ENCODE measurements at places on chromosomes 3 and 15.

DNA sequence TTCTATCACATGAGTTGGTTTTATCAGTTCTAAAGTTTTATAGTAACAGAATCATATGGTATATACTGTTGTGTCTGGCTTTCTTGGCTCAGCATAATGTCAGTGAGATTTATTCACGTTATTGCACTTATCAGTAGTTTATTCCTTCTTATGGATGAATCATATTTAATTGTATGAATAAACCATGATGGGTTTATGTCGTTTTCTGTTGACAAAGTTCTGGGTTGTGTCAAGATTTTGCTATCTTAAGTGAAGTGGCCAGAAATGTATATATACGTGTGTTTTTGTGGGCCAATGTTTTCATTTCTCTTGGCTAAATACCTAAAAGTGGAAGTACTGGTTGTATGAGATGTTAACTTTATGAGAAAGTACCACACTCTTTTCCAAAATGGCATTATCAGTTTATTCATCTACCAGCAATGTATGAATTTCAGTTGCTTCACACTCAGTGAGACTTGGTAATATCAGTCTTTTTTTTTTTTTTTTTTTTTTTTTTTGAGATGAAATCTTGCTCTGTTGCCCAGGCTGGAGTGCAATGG lies 112.4 kb upstream of the DCBLD2 start:
- no peak for DNase-seq

DNA sequence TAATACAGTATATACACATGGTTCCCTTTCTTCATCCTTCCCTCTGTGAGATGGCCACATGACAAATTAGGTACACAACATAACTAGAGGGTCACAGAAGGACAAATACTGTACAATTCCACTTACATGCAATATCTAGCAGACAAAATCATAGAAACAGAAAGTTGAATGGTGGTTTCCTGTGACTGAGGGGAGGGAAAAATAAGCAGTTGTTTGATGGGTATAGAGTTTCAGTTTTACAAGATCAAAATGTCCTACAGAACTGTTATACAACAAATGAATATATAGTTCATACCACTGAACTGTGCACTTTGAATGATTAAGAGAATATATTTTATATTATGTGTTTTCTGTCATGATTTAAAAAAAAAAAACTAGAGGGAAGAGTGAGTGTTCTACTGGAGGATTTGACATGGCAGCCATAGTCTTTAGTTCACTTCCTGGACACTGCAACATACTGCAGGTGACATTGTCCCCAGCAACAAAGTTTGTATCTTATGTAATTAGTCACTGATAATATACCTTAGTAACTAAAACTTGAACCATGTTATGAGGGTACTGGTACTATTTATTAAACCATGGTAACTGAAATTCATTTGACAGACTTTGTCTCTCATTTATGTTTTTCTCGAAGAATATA lies 37.2 kb downstream of the CCDC54 start:
- no peak for DNase-seq

DNA sequence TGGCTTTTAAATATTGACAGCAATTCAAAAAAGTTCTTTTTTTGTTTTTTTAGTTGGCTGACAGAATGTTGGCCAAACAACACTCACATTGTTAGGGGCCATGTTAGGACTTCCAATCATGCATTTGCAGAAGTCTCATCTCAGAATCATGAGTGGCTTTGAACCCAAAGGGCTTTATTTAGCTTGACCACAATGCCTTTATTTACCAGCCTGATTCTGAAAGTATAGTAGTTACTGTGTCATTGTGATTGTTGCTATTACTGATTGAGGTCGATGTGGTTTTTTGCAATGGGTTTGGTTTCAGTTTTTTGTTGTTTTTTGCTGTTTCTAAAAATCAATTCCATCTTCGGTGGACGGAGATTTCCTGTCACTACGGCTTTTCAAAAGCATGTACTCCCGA lies 7.2 kb downstream of the GLDN start:
- DNase-seq, result no peak

DNA sequence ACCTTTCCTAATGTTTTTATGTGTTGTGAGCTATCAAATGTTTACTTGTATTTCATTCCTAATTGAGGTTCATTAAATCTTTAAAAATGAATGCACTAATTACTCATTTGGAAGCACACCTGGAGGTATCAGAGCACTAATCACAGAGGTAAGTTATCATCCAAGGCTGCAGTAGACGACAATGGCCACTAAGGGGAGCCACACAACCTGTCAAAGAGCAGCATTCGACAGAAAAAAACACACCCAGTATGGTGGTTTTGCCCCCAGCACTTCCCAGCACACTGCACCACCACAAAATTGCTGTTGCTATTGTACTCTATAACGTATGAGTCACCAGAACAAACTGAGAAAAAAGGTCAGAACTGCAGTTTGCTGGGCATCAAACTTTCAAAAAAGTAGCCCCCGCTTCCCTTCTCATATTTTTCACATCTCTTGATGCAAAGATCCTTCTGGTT lies 205.9 kb upstream of the IGF1R start:
- DNase-seq, result peak; percentile 26

DNA sequence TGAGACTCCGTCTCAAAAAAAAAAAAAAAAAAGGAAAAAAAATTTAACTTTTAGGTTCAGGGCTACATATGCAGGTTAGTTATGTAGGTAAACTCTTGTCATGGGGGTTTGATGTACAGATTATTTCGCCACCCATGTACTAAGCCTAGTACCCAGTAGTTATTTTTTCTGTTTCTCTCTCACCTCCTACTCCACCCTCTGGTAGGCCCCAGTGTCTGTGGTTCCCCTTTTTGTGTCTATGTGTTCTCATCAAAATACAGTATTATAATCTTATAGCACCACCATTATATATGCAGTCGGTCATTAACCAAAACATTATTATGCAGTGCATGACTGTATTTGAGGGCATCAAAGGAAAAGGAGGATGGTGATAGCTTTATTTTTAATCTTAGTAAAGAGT lies 47.3 kb downstream of the CHP1 start:
- no peak for DNase-seq

DNA sequence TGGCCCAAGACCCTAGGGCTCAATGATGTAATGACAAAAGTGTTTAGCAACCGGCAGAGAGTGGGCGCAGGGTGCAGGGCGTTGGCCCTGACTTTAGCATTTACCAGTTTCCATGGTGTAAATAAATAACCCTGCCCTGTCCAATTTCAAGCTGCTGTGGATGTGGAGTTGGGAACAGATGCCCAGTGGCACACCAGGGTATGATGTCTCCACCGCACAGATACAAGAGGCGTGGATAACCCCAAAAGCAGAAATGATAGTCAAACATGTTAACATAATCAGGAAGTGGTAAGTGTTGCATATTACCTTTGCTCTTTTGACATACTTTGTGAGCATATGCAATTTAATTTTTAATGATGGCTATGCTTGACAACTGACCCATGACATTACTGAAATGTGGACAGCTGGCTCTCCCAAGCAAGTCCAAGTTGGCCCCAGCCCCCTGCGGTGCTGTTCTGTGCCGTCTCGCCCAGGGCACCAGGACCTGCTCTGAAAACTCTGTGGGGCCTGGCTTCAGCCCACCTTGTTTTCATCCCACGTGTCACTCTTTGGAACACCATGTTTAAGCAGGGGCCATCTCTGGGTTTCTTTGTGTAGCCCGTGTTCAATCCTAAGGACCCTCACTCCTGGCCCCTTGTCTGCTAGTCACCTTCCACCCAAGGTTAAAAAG lies 10.8 kb upstream of the ANPEP start:
- DNase-seq, result no peak

- DNase-seq, result no peak
These were observed 25.9 kb downstream of the SMAD3 start for GRCh38 chr15:67091071-67091979.

GRCh38 chr3:53357458-53357857 lies 10.1 kb upstream of the DCP1A start:
- no peak for DNase-seq

DNA sequence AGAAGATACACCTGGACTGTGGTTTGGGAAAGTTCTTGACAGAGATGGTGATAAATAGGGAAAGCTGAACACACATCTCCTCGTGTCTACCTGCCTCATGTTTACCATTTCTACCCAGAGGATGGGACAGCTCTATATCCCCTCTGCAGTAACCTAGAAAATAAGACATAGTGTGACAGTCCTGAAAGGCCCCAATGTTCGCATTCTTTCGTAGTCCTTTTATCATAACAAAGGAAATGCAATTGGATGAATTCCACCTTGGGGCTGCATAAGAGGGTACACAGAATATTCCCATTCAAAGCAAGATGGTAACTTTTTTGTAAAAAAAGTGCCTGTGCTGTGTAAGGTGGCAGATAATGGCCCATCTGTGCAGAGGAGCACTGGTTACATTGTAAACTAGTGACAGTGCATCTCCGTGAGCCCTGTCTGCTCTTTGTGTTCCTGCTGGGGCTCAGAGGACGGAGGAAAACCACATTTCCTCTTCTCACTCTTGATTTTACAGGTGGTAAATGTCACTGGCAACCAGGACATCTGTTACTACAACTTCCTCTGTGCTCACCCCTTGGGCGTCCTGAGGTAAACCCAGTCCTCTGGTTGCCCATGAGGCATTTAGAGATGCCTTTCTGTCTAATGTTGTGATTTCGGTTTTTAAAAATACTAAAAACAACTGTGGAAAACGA lies 74.3 kb downstream of the SIDT1 start:
- DNase-seq, result no peak

- DNase-seq, result no peak
These were observed 356.8 kb upstream of the NR2F2 start for GRCh38 chr15:95973566-95974256.

DNA sequence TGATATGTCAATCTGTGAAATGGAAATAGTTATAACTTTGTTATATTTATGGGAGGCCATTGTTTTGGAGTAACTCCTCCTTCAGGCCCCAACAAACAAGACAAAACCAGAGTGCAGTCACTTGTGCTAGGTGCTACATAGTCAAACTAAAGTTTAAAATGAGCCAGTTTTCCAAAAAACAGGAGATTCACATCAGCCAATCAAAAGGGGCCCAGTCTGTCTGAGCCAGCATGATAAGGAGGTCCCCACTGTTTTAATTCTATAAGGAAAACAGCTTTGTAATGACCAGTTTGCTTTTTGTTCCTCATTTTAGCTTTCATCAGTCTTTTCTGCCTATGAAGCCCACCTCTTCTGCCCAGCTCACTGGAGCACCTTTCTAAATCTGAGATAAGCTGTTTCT lies 94.7 kb upstream of the SLC7A14 start:
- no peak for DNase-seq

DNA sequence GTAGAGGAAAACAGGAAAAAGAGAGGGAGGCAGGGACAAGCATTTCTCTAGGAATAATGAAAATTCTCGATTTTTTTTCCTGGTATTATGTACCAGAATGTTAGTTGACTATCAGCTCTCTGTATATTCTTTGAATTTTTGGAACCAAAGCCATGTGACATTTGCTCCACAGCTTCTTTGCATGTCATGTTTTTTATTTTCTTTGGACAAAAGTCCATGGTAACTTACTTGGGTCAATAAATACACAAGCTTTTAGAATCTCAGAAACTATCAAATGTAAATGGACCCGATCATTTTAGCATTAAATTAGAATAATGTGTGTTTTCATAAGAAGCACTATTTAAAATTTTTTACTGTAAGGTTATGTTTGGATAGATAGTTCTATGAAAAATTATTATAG lies 320.5 kb downstream of the ZIC1 start:
- no peak for DNase-seq

DNA sequence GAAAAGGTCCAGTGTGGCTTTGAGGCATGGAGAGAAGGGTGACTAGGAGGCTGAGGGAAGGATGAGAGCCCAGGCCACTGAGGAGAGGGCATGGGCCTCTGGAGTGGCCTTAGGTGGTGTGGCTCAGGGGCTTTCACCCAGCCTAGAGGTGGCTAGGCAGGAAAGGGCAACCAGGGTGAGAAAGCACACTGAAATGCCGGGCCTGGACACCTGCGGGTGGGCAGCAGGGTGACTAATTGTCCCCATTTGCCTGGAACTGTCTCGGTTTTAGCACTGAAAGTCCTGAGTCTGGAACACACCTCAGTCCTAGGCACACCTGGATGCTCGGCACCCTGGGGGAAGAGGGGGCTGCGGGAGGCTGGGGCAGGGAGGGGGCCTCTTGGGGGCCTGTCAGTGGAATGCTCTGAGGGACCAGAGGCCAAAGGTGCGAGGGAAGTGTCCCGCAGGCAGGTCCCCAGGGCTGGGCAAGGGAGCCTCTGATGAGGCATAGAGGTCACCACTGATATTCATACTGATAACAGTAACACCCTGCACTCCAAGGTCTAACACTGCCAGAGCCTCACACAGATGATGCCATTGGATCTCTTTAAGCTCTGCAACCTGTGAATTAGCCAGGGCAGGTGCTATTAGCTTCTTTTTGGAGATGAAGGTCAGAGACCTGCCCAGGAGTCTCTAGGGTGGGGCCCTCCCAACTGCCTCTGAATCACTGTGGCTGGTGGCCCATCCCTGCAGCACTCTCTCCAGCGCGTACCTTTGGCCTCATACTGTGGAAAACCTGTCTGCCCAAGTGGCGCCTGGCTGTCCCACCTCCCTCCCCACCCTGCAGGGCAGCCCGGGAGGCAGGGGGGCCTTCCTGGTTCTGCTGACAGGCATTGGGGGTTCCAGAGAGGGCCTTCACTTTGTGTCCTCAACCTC lies 3.0 kb upstream of the PHGR1 start:
- DNase-seq, result no peak

- peak; percentile 39 for DNase-seq
These were observed 609 bp downstream of the RNF13 start for GRCh38 chr3:149813367-149814281.

GRCh38 chr3:55877703-55878102 lies 390.6 kb upstream of the WNT5A start:
- no peak for DNase-seq

- no peak for DNase-seq
These were observed 30.8 kb downstream of the HLTF start for GRCh38 chr3:149055575-149055974.

DNA sequence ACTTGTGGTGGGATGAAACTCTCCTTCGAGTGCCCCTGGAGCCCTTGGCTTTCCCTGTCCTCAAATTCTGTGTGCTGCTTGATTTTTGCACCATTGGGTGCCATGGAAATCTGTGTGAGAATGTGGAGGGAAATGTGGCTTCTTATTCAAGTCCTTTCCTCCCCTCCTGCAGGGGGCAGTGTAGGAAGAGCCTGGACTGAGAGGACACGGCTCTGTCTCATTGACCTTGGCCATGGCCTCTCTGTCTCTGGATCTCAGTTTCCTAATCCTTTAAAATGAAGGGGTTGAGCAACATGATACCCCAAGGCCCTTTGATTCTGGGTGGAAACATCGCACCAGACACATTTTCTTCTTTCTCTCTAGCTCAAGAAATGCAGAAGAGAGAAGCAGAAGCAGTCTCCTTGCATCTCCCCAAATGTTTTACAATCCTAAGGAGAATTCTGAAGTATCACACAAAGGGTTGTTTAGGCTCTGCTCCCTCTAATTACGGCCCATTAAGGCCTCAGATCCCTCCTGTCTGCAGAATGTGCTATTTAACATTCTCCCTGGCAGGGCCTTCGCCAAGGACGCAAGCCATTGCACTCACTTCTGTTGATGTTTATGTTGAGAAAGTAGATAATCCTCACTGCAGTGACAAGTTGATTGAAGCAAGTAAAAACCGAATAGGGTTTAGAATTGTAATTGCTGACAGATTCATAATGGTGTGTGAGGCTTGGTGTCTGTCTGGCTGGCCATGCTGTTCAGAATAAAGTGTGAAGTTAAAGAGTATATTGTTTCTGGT lies 169.1 kb downstream of the TPRG1 start:
- no peak for DNase-seq

Data from LNCaP clone FGC (cell line).